H54 (cell line): ENCODE measurements at places on chromosomes 7 and 10.

GRCh38 chr10:114990991-114991390, 53.0 kb downstream of the TRUB1 start:
- no peak for DNase-seq

DNA sequence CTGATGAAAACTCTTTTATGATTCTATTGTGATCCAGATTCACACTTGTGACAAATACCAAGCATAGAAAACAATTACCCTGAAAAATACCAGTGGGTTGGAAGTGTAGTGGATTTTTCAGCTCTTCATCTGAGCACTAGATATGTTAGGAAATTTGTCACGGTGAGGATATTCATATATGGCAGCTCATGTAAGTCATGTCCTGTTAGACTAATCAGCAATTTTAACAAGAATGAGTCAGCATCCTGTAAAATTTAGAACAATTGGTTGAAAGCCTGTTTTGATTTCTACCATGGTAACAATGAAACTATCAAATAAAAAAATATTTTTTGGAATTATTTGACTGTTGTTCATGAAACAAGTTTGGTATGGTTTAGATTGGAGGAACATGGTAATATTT, 334.3 kb downstream of the CACNA2D1 start:
- DNase-seq: no peak

DNA sequence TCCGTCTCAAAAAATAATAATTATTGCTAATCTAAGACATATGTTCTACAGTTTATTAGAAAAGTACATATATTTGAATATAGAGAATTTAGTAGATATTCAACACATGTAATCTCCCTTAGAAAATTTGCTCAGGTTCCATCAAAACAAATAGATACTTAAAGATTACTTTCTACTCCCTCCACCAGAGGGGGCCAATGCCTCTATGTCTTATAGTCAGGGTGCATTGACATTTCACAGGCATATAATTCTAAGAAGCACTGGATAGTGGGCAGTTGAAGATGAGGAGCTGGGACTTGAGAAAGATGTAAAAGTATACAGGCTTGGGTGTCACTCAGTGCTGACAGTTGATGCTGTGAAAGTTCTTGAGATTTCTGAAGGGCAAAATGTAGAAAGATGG, 301.6 kb upstream of the HPS1 start:
- no peak for DNase-seq

GRCh38 chr7:140478246-140479061, 851 bp downstream of the MKRN1 start:
- peak; percentile 56 for DNase-seq

- DNase-seq: no peak
Measured at GRCh38 chr7:82685214-82685613, 241.6 kb upstream of the CACNA2D1 start.
